ENCODE measurements at places on chromosomes 5 and 9.

DNA sequence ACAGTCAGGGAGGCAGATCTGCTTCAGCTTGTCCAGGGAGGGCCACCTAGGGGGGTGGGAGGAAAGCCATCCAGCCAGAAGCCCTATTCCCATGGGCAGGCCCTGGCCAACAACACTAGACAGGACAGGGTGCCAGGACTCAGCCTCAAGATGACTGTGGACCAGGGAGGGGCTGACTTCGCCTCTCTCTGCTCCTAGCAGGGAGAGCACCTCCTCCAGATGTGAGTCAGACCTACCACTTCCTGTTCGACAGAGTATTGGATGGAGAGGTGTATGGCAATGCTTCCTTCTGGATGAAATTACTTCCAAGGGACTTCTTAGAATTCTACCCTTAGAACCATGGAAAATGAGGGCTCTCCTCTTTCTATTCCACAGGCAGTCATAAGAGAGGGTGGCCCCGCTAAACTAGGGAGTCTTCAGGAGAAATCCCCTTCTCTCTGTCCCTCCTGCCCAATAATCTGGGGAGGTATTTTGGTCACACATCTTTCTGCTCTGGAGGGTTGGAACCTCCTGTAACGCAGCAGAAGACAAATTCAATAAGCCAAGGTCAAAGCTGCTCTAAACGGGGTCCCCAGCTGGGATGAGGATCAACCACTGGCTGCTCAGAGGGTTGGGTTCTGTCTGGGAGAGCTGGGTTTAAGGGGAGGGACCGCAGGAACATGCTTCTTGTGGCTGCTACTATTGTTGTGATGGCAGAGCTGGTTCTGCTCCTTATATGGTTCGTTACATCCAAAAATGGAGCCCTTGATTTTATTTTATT is 23.2 kb upstream of the RCL1 start:
- H3K36me3 ChIP-seq, result no peaks in the 10 kb centered on the region

DNA sequence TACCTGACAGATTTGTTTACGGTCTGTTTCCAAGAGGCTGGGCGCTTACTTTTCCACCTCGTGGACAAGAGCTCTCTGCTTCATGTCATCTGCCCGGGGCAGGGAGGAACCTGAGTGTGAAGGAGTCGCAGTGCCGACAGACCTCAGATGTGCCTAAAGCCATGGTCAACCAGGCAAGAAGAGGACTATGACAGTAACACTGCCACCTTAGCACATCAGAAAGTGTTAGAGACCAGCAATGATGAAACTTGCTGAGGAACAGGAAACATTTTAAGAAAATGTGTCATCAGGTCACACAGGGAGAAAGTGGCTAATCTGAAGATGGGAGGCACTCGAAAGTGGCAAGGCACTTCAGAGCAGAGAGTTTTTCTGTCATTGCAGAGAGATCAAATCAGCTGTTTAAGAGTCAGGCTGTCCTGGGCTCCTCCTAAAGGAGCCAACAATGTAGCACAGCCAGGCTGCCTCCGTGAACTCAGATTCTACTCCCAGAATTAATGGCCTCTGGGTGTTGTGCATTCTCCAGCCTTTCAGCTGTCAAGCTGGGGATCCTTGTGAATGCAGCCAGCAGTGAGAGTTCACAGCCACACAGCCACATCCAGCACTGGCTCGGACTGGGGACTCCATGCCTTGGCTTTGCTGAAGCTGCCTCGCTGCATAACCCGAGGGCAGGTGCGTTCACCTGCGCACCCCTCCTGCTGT is 94.6 kb downstream of the RAPGEF1 start:
- no peak overlapping the region for H3K27ac ChIP-seq
- no peak overlapping the region for H3K4me3 ChIP-seq
- H3K36me3 ChIP-seq, result peaks cover 57% of the 10 kb centered on the region
- no peaks in the 10 kb centered on the region for H3K27me3 ChIP-seq
- H3K4me1 ChIP-seq, result peaks cover 68% of the 10 kb centered on the region

- no peak overlapping the region for H3K4me3 ChIP-seq
- peaks cover 6% of the 10 kb centered on the region for H3K36me3 ChIP-seq
- DNase-seq, result peak; percentile 67
- peak overlapping the region; percentile 5 for H3K27ac ChIP-seq
- H3K27me3 ChIP-seq, result no peaks in the 10 kb centered on the region
These were observed 5.8 kb downstream of the TMEM268 start for GRCh38 chr9:114616684-114617520.

DNA sequence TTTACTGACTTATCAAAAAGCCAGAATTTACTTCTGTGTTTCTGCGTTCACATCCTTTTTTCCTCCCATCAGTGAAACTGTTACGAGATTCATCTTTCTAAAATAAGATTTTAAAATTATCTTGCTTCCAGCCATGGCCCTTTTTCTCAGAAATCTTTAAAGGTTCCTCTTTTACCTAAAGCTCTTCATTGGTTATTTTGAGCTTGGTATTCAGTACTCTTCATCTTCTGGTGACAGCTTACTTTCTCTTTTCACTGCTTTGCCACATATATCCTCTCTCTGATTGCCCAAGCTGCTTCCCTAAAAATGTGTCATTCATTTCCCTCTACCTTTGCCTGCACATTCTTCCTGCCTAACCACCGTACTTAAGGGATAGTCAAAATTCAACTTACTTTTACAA is 32.3 kb downstream of the TGFBR1 start:
- H3K27me3 ChIP-seq, result no peaks in the 10 kb centered on the region
- no peak for DNase-seq
- H3K36me3 ChIP-seq, result peaks cover 18% of the 10 kb centered on the region
- peaks cover 30% of the 10 kb centered on the region for H3K4me1 ChIP-seq

DNA sequence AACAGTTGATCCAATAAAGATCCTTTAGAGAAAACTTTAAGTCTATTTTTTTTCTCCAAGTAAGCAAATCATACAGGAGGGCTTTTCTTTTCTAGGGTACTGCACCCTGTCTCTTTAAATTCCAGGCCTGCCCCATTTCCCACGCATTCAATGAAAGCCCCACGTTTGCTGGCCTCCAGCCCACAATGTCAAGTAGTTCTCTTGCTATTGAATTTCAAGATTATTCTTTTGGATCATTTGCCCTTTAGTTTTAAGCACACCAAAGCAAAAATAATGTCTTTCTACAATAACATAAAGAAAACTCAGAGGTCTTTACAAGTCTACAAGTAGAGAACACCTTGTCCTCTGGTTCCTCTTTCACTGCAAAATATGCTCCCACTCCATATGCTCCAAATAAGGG is 15.6 kb downstream of the MLLT3 start:
- H3K27me3 ChIP-seq, result no peaks in the 10 kb centered on the region
- peak overlapping the region; percentile 4 for H3K27ac ChIP-seq
- H3K36me3 ChIP-seq, result no peaks in the 10 kb centered on the region
- H3K4me3 ChIP-seq, result no peak overlapping the region
- peak; percentile 45 for DNase-seq

DNA sequence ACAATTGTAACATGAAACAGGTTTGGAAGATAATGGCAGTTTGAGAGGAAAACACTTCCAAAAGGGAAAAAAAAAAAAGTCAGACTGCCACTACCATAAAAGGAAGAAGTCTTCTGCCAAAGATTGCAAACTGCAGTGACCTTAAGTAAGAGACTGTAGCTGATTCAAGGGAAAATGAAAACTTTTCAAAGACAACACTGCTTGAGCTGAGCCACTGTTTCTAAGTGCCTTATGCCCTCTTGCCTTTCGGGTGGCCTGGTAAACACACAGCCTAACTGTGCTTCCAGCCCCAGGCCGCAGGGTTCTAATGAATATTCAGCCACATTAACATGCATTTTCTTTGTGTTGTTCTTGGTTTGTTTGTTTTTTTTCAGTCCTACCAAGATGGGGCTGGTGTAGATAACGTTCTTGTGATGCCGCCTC is 354.6 kb downstream of the BNC2 start:
- no peak for DNase-seq
- H3K27ac ChIP-seq, result no peak overlapping the region
- H3K27me3 ChIP-seq, result peaks cover 15% of the 10 kb centered on the region
- H3K36me3 ChIP-seq, result no peaks in the 10 kb centered on the region
- no peak overlapping the region for H3K4me3 ChIP-seq

DNA sequence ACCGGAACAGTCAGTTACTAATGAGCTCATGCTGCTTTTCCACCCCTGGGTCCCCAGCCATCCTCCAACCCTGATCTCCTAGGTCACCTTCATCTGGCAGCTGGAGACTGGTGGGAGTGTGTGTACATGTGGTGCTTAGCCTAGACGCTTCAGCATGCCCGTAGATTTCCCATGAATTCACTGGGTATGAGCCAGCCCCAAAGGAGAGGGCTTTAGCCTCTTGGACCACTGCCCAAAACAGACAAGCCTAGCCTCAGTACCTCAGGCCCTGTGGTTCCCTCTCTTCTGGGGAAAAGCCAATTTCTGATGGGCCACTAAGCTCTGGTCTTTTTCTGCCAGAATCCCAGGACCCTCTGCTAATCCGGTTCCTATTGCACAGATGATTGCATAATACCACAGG is 48.0 kb upstream of the ASTN2 start:
- no peak for DNase-seq
- H3K27ac ChIP-seq, result no peak overlapping the region
- H3K4me3 ChIP-seq, result no peak overlapping the region
- H3K36me3 ChIP-seq, result no peaks in the 10 kb centered on the region
- no peaks in the 10 kb centered on the region for H3K4me1 ChIP-seq

- H3K4me1 ChIP-seq, result peaks cover 77% of the 10 kb centered on the region
- no peak overlapping the region for H3K4me3 ChIP-seq
- DNase-seq, result peak; percentile 30
- H3K27me3 ChIP-seq, result no peaks in the 10 kb centered on the region
- peak overlapping the region; percentile 80 for H3K27ac ChIP-seq
- no peaks in the 10 kb centered on the region for H3K36me3 ChIP-seq
These were observed 182.7 kb downstream of the GNAQ start for GRCh38 chr9:77848897-77849296.

DNA sequence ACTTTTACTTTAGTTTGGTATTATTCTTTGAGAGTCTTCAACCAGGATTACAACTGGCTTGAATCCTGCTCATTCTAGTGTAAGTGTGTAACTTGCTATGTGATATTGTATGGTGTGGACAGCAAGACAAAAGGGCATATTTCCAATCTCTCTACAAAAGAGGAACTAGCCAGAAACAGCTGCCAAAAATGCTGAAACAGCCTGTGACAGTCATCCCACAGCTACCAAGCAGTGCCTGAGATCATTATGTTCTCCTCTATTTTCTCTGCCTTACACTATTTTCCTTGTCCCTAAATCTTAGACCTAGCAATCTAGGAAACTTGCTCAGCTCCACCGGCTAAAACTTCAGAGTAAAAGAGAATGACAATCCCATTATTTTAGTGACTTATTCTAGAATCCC is 42.8 kb downstream of the WDR41 start:
- H3K36me3 ChIP-seq, result peaks cover 47% of the 10 kb centered on the region
- H3K27me3 ChIP-seq, result no peaks in the 10 kb centered on the region
- peak overlapping the region; percentile 24 for H3K27ac ChIP-seq
- H3K4me1 ChIP-seq, result peaks cover 13% of the 10 kb centered on the region
- DNase-seq, result no peak
- H3K4me3 ChIP-seq, result no peak overlapping the region

- H3K4me3 ChIP-seq, result peak overlapping the region; percentile 85
- no peaks in the 10 kb centered on the region for H3K27me3 ChIP-seq
These were observed 13.2 kb downstream of the DIPK1B start for GRCh38 chr9:136725612-136726011.

- no peak overlapping the region for H3K4me3 ChIP-seq
- no peak overlapping the region for H3K27ac ChIP-seq
- H3K4me1 ChIP-seq, result peaks cover 7% of the 10 kb centered on the region
- H3K27me3 ChIP-seq, result peaks cover 53% of the 10 kb centered on the region
These were observed 481.3 kb downstream of the ZSWIM6 start for GRCh38 chr5:61813361-61813760.

DNA sequence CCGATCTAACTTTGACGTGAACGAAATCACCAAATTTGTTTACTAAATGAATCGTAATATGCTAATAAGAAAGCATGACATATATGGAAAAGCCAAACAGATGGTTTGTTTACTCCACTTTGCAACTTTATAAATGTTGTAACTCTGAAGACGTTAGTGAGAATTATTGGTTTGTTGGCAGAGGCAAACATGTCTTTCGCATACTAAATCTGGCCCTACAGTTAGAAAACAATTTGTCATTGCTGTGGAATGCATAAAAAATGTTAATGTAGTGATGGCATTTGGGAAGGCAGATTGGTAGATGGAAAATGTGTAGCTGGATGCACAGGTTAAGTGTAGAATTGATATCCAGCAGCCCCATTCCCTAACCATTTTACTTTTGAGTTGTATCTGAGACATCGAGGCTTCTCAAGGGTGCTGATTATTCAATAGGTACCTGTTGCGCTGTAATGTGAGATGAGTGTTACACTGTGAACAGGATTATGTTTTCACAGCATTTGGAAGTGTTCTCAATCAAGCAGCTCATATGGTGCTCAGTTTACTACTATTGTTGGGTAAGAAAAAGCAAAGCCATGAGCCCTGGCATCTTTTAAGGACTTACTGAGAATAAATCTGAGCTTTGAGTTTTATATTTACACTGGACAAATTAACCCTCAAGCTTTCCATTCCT is 444.8 kb downstream of the BNC2 start:
- H3K27me3 ChIP-seq, result peaks cover 24% of the 10 kb centered on the region
- no peak for DNase-seq
- H3K4me1 ChIP-seq, result no peaks in the 10 kb centered on the region
- H3K27ac ChIP-seq, result no peak overlapping the region

- no peak for DNase-seq
- H3K4me1 ChIP-seq, result no peaks in the 10 kb centered on the region
- no peak overlapping the region for H3K27ac ChIP-seq
- peaks cover 63% of the 10 kb centered on the region for H3K36me3 ChIP-seq
These were observed 52.1 kb upstream of the CACNA1B start for GRCh38 chr9:137825324-137825989.

- H3K4me1 ChIP-seq, result no peaks in the 10 kb centered on the region
- DNase-seq, result no peak
- H3K27me3 ChIP-seq, result no peaks in the 10 kb centered on the region
- H3K27ac ChIP-seq, result no peak overlapping the region
These were observed 459.4 kb upstream of the NMUR2 start for GRCh38 chr5:152864447-152864846.

DNA sequence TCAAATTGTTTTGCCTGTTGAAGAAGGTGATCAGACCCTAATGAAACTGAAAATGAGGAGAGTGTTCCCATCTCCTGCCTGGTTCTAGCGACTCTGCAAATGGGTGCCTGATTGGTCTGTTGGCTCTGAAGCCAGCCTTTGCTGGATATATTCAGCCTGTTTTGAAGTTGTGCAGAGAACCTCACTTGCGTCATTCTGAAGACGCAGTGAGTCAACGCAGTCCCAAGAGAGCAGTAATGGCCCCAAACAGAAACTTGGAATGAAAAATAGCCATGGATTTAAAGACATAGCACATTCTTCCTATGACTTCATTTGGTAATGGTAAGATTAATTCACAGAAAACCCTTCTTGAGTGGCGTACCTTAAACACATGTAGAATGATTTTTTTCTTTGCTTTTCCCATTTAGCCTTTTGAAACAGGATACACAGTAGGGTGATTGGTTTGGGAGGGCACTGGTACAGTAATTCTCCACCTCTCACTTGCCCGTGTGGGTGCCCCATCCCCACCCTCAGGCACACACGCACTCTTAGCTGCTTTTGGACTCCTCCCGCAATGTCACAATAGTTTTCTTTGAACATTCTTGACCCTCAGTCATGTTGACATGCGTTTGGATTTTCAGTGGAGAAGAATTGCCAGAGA is 54.1 kb upstream of the ABL1 start:
- peak overlapping the region; percentile 71 for H3K27ac ChIP-seq
- peak; percentile 56 for DNase-seq
- H3K27me3 ChIP-seq, result no peaks in the 10 kb centered on the region
- H3K4me1 ChIP-seq, result peaks cover 70% of the 10 kb centered on the region
- no peaks in the 10 kb centered on the region for H3K36me3 ChIP-seq
- H3K4me3 ChIP-seq, result peak overlapping the region; percentile 23

- peak overlapping the region; percentile 91 for H3K27ac ChIP-seq
- H3K36me3 ChIP-seq, result no peaks in the 10 kb centered on the region
- no peak for DNase-seq
- H3K4me3 ChIP-seq, result no peak overlapping the region
- H3K27me3 ChIP-seq, result no peaks in the 10 kb centered on the region
These were observed 35.7 kb upstream of the GABRP start for GRCh38 chr5:170747851-170748250.
